ENCODE measurements at places on chromosomes 12 and 14. TPM values are rescaled to one million over a fixed set of nuclear protein-coding genes. Genes with fewer than 3 reads are reported as not detected.

DNA sequence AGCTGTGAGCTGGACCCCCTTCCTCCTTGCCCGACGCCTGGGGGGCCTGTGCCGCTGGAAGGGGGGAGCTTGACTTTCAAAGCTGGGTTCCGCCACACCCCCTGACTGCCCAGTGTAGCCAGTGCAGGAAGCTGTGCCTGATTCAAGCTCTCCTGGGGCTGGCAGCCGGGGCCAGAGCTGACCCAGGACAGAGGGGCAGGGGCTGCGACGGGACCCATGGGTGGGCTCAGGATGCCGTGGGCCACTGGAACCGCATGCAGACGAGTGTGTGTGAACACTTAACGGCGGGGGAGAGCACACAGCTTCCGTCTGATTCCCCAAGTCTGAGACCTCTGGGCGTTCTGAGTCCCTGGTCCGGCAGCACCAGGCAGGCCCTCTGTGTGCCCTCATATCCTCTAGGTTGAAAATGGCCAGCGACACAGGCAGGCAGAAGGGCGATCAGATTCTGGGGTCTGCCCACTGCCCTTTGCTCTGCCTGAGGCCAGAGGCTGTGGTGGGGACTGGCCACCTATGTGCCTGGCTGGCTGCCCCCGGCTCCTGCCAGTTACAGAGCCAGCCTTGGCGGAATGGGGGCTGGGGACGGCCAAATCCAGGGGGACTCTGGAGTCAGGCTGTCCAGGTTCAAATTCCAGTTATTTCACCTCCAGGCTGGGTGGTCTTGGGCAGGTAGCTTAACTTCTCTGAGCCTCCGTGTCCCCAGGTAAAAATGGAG is 54.0 kb downstream of the CYP46A1 start:
- DNase-seq: no peak

The GPR84 gene
- total RNA-seq: 2.5 TPM

The SLC4A8 gene
- 1.4 TPM for total RNA-seq

The HOXC6 gene
- total RNA-seq: 23.5 TPM

All from posterior vena cava (tissue), 2 donors.